NCI-H748 treated with DMSO at 0.1 percent for 48 hours (cell line): ENCODE measurements at places on chromosomes 12 and 14.
A peak's percentile ranks its signal among the peaks of the same experiment; 100 is the strongest.

GRCh38 chr14:85762526-85762925, 232.6 kb downstream of the FLRT2 start:
- DNase-seq = peak; percentile 62

DNA sequence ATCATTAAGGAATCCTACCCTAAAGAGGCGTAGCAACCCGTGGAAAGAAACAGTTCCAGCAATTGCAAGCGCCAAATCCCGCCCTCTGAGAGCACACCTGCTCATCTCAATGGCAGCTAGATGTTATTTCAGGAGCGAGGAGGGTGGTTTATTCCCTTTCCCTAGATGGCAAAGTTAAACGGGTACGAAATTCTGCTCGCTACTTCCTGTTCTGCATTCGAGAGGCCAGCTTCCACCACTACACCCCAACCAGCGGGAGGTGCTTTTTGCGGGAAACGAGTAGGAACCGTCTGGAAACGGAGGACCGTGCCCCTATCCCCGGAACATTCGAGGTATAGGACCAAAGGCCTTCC, 536 bp downstream of the VPS29 start:
- peak; percentile 21 for DNase-seq

DNA sequence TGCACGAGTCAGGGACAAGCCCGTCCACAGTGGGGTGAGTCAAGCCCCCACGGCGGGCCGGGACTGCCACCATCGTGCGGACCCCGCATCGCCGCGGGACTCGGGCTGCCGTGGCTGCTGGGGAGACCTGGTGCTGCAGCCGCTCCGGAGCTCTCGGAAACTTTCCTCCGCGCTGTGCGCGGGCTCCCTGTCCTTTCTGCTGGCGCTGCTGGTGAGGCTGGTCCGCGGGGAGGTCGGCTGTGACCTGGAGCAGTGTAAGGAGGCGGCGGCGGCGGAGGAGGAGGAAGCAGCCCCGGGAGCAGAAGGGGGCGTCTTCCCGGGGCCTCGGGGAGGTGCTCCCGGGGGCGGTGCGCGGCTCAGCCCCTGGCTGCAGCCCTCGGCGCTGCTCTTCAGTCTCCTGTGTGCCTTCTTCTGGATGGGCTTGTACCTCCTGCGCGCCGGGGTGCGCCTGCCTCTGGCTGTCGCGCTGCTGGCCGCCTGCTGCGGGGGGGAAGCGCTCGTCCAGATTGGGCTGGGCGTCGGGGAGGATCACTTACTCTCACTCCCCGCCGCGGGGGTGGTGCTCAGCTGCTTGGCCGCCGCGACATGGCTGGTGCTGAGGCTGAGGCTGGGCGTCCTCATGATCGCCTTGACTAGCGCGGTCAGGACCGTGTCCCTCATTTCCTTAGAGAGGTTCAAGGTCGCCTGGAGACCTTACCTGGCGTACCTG, 1.1 kb downstream of the PDE3A start:
- DNase-seq = no peak

GRCh38 chr12:122204167-122205052, 901 bp downstream of the B3GNT4 start:
- DNase-seq = no peak

GRCh38 chr14:33992274-33993007, 41.6 kb upstream of the EGLN3 start:
- DNase-seq = no peak

- no peak for DNase-seq
These were observed 42.4 kb downstream of the LRRC74A start for GRCh38 chr14:76868454-76869170.

- DNase-seq = no peak
These were observed 1111.5 kb downstream of the TRHDE start for GRCh38 chr12:73383584-73384222.

GRCh38 chr12:128626808-128627320, 196.9 kb downstream of the SLC15A4 start:
- no peak for DNase-seq
